ENCODE measurements at places on chromosomes 13 and 19. TPM values are rescaled to one million over a fixed set of nuclear protein-coding genes. Genes with fewer than 3 reads are reported as not detected.

Gene ZNF729
- total RNA-seq: not detected

Gene KIR3DL1
- total RNA-seq: not detected

Gene CCDC70
- not detected for total RNA-seq

Gene RNF17
- total RNA-seq: not detected

Gene GIPR
- not detected for total RNA-seq

Gene SOX1
- not detected for total RNA-seq

Gene DKKL1
- 0.46 TPM for total RNA-seq

Gene PLIN4
- not detected for total RNA-seq

Gene CASP14
- not detected for total RNA-seq

DNA sequence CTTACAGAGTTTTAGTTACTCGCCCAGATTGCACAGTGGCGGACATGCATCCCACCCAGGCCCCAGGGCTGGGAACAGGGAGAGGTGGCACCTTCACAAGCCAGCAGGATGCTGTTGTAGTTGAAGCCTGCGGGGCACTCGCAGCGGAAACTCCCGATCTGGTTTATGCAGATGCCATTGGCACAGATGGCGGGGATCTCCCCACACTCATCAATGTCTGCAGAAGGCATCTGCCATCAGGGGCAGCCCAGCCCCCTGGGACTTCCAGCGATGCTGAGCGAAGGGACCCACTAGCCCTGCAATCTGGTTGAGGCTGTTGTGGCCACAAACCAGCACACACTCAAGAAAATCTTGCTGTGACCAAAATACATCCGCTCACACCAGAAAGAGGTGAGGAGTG, 44.6 kb downstream of the CCL25 start:
- DNase-seq: no peak

DNA sequence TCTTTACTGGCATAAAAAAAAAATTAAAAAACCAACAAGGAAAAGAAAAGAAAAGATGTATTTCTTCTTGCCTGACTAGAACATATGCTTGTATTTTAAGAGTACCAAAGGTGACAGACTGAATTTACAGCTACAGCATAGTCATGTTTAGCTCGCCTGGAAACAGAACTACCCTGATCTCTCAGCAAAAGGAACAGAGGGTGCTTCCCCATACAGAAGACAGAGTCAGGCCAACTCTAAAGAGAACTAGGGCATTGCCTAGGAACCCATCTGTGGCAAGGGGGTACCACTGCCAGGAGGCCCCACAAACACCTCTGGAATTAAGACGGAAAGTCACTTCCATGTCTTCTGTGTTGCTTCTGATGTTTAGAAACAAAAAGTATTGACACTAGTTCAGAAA, 252.1 kb upstream of the STARD13 start:
- DNase-seq: peak; percentile 58

DNA sequence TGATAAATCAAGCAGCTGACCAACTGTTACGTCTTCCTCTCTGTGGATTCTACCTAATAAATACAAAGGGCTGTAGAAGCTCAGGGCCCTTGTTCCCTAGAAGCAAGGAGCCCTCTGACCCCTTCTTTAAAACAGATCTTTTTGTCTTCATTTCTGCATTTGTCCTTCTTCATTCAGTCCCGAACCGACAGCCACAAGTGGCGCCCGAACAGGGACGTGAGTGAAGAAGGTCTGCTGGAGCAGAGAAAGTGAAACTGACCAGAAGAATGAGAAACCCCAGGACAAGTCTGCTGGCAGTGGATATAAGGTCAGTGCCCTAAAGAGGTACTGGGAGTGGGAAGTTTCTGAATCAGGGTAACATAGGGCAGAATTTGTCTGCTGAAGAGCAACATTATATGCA, 13.1 kb downstream of the ZNF773 start:
- peak; percentile 33 for DNase-seq

- peak; percentile 59 for DNase-seq
These were observed 20.5 kb upstream of the SLC7A10 start for GRCh38 chr19:33245948-33246708.

GRCh38 chr19:10238172-10238783, 7.1 kb upstream of the S1PR2 start:
- DNase-seq: peak; percentile 31

DNA sequence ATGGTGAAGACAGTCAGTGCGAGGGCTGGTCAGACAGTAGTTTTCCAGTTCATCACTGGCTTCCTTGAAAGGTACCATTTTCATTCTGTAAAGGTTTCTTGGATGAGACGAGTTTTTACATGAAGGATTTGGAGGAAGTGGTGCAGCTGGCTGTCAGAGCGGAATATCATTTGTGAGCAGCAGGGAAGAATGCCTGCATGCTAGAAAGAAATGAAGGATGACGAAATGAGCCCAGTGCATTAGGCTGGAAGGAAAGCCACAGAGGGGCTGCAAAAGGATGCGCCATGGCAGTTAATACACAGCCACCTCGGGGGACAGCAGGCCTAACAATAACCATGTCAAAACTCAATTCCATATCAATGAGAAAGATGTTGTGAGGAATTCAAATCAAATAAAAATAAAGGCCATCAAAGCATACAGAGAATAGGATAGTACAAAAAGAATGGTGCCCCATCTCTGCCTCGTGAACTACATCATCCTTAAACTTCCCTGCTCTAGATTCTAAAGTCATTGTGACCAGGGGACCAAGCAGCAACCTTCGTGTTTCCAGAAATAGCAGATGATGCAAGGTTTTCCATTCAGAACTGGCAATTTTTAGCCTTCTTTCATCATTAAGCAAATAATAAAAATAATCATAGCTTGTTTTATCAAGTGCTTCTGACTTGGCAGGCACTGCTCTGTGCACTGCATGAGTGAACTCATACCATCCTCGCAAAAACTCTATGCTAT, 504.2 kb downstream of the RFC3 start:
- DNase-seq: no peak

- DNase-seq: no peak
These were observed 5.3 kb upstream of the CD79A start for GRCh38 chr19:41871573-41872383.

DNA sequence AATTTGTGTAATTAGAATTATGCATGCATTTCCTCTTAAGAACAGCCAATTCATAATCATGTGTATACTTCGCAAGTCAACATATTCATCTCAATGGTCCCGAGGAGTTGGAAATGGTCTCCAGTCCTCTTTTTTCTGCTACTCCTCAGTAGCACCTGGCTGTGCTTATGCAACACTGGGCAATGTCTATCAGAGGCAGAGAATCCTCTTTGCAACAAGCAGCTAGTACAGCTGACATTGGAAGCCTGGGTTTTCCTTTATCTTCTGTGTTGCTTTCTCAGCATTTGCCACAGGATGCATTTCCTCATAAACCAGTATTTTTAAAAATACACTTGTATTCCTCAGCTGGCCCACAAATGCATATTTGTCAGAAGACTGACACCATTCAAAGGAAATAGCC, 405.3 kb upstream of the GPC6 start:
- DNase-seq: no peak
